Activated T-cell treated with anti-CD3 and anti-CD28 coated beads, Interleukin-2, amount 50 U/mL, for 1 hour (primary cell): ENCODE measurements at places on chromosomes 1 and 21.

- DNase-seq = no peak
Measured at GRCh38 chr1:2547210-2548067, 8.7 kb upstream of the TNFRSF14 start.

DNA sequence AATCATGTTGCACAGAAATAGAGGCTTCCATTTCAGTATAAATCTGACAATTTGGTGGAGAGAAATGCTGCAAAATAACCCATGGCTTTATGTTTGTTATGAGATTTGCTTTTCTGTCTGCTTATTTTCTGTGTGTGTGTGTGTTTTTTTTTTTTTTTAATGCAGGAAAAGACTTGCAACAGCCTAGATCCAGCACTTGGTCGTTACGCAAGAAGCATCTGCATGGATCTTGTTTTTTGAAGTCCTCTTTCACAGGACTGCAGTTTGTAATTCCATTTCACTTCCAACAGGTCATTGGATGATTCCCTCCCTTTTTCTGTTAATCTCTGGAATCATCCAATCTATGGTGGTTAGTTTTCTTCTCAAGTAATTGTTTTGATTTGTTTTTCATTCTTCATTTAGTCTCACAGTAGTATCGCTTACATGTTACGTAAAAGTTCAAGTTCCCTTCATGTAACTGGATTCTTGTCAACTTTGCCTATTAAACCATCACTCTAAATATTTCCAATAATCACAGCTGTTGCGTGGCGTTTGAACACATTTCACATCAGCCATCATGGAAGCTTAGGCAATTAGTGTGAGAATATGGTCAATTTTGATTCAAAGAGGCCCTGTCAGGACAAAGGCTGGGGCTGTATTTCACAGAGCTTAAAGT lies 312.9 kb downstream of the NFIA start:
- no peak for DNase-seq

DNA sequence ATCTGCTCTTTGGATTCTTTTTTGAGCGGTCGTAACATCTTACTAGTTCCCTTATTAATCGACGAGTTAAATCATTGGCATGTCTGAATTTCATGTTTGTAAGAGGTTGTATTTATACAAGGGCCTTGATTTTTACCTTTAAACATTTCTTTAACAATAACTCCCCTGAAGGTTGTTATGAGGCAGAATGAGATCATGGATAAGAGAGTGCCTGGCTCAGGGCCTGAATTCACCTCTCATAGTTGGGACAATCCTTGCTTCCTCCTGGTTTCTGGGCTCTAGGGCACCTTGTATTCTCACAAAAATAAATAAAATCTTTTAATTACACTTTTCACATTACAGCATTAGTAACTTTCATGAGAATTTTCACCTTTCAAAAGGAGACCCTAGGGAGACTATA lies 55.4 kb downstream of the MDM4 start:
- no peak for DNase-seq

DNA sequence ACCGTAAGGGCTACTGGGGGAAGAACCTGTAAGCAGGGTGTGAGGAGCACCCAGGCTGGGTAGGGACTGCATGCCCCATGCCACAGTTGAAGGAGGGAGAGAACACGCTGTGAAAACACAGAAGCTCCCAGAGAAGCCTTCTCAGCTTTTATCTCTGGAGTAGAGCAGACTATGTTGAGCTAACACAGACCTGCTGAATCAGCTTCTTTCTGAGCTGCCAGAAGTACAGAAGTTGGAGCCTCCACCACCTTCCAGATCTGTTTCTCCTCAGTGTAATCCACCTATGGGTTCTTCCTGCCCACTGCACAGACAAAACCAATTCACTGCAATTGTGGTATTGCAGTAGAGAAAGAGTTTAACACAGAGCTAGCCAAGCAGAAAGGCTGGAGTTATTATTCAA lies 5.4 kb downstream of the YBEY start:
- DNase-seq = no peak

DNA sequence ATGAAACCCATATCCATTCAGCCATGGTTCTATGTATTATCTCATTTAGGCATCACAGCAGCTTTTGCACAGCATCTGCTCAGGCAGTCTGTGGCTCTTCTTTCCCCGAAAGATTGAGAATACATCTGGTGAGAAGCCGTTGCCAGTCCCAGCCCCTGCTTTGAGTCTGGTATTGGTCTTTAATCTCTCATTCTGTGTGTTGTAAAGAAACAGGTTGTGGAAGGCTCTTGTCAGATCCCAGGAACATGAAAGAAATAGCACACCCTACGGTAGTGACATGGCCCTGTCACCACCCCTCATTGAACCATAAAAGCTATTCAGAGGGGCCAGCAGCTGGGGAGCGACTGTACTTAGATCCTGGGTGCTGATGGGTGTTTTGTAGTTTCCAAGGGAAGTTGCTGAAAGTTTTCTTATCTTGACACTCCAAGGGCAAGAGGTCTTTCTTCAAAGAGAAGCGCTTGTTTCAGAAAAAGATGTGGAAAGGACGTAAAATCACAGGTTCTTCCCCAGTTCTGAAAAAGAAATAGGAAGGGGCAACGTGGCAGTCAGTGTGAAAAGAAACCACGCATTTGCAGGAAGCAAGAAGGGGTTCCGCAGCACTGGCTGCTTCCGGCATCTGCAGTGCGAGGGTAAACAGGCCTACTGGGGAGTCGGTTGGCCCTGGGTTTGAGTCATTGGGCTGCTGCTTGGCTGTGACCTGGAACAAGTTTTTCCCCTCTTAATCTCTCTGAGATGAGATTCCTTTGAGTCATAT lies 145.0 kb downstream of the DHRS3 start:
- peak; percentile 67 for DNase-seq

DNA sequence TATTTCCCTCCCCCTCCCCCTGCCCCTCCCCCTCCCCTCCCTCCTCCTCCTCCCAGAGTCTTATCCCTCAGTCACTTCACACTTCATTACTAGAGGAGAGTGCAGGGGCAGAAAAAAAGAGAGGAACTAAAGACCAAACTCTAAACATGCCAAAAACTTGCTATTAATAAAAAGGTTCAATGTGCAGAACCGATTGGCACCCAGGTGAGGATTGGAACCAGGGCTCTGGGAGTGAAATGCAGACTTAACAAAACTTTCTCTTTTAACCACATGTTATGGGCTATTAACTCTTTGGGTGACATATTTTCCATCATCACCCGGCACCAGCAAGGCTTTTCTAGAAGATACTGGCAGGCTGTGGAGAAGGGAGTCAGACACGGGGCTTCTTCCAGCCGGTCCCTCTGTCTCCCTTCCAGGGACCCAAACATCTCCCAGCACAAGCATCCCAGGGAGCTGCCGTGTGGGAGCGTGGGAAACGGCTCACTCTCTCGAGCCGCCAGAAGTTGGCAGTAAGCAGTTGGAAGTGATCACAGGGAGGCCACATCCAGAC lies 13.6 kb downstream of the NID1 start:
- no peak for DNase-seq

DNA sequence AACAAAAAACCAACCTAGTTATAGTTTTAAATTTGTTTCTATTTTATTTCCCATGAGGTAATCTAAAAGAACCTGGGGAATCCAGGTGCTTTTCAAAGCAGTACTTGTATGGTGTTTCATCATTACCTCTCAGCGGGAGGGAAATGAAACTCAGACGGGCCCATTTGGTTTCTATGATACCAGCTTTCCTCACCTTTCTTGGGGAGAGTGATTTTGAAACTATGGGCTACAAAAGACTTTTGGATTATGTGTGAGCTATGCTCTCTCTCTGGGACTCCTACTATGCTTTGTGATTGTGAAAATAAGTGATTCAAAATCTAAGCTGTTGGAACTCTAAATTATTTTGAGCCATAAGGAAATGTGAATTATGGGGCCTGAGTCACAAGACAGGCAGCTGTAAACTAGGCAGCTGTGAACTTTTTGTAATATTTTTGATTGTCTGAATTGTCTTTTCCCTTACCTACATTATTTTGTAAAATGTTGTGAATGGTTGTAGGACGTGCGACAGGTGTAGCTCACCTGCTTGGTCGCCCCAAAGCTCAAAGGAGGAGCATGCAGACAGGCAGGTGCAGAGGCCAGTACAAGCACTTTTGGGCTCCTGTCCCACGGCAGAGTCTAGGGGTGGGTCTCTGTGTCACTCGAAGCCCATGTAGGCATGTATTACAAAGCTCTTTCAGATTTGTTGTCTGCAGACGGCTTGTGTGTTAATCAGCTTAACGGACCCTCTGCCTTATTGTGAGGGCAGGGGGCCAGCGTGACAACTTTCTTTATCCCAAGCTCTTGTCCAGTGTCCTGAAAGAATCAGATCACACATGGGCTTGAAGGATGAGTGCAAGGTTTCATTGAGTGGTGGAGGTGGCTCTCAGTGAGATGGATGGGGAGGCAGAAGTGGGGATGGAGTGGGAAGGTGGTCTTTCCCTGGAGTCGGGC lies 64.8 kb upstream of the BACH1 start:
- no peak for DNase-seq

DNA sequence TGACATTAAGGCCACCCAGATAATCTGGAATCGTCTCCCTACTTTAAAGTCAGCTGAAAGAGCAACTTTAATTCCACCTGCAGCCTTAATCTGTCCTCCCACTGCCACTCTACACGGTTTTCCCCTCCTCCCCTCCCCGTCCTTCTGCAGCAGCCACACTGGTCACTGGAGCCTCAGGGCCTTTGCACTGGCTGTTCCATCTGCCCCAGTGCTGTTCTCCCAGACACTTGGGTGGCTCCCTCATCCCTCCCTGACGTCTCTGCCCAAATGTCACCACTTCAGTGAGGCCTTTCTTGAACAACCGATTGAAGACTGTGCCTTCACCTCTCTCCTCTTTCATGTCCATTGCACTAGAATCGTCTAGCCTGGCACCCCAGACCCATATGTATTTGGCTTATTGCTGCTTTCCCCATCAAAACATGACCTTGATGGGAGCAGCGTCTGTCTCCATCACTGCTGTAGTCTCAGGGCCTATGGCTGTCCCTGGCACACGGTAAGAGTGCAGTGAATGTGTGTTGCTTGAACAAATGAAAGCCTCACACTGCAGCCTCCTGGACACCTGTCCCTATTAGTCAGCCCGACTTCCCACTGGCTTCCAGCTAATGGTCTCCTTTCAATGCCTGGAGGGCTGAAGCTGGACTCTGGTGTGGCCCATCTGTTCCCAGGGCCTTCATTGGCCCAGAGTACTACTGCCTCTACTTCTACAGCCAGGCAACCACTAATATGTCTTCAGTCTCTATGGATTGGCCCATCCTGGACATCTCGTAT lies 10.6 kb upstream of the PRDM16 start:
- DNase-seq = no peak

DNA sequence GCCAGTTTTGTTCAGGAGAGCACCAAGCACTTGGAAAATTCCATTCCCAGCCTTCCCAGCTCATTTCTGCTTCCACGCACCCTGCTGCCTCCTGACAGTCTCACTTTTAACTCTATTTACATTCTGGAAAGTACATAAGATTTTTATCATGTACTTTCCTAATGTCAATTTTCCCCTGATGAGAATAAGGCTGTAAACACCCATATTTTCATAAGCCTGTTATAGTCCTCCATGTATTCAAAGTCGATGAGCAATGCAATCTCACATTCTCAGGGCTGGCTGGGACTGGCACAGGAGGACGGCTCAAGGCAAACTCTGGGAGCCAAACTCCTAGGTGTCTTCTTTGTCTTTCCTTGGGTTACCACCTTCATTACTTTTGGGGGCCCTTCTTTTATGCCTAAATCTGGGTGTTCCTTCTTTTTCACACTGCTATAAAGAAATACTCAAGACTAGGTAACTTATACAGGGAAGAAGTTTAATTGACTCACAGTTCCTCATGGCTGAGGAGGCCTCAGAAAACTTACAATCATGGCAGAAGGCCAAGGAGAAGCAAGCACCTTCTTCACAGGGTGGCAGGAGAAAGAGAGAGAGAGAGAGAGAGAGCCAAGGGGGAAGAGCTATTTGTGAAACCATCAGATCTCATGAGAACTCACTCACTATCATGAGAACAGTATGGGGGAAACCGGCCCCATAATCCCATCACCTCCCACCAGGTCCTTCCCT lies 94.6 kb downstream of the IGSF21 start:
- DNase-seq = no peak

DNA sequence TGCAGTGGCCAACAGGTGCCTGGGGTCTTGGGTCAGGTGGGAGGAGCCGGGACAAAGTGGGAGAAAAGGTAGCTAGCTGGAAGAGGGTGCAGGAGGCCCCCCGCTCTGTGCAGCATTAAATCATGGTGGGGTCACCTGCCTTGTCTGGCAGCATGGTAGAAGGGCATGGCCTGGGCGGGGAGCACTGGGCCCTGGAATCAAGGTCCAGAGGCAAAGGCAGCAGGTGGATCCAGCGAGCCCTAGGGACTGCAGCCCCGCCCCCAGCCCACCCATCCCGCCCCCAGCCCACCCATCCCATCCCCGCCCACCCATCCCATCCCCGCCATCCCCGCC lies 16.7 kb upstream of the TTLL10 start:
- no peak for DNase-seq

- DNase-seq = no peak
Measured at GRCh38 chr1:221190249-221190648, 311.0 kb downstream of the HLX start.

- no peak for DNase-seq
Measured at GRCh38 chr1:206922524-206922923, 783 bp upstream of the FCMR start.

GRCh38 chr1:115457289-115457688 lies 119.2 kb upstream of the NGF start:
- DNase-seq = no peak

DNA sequence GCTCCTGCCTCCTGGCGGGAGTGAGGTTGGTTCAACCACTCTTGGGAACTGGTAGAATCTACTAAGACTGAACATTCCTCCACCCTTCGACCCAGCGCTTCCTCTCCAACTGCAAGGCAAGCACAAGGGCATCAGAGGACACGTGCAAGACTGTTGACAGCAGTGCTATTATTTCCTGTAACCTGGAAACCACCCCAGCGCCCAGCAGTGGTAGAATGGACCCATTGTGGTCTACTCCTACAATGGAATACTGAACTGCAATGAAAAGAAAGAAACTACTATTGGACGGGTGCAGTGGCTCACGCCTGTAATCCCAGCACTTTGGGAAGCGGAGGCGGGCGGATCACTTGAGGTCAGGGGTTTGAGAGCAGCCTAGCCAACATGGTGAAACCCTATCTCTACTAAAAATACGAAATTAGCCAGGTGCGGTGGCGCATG lies 33.0 kb upstream of the TARDBP start:
- DNase-seq = no peak

- DNase-seq = no peak
Measured at GRCh38 chr1:223017291-223017690, 125.8 kb downstream of the TLR5 start.

GRCh38 chr1:47823040-47823808 lies 174.0 kb downstream of the TRABD2B start:
- DNase-seq = no peak

DNA sequence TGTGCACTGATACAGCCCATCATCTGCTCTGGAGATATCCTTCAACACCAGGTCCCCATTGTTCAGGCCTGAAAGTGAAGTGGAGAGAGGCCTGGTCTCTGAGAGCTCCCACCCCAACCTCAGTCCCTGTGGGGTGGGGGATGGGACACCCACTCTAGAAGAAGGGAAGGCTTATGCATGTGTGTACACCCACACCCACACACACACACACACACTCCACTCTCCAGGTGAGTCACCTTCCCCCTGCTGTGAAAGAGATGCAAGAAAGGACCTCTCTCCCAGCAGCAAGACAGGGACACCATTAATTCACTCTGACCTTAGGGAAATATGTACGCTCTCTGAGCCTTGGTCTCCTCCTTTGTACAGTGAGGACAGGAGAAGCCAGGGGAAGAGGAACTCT lies 5.9 kb downstream of the VSIG8 start:
- DNase-seq = no peak
